ENCODE measurements at places on chromosomes 7 and 10.

DNA sequence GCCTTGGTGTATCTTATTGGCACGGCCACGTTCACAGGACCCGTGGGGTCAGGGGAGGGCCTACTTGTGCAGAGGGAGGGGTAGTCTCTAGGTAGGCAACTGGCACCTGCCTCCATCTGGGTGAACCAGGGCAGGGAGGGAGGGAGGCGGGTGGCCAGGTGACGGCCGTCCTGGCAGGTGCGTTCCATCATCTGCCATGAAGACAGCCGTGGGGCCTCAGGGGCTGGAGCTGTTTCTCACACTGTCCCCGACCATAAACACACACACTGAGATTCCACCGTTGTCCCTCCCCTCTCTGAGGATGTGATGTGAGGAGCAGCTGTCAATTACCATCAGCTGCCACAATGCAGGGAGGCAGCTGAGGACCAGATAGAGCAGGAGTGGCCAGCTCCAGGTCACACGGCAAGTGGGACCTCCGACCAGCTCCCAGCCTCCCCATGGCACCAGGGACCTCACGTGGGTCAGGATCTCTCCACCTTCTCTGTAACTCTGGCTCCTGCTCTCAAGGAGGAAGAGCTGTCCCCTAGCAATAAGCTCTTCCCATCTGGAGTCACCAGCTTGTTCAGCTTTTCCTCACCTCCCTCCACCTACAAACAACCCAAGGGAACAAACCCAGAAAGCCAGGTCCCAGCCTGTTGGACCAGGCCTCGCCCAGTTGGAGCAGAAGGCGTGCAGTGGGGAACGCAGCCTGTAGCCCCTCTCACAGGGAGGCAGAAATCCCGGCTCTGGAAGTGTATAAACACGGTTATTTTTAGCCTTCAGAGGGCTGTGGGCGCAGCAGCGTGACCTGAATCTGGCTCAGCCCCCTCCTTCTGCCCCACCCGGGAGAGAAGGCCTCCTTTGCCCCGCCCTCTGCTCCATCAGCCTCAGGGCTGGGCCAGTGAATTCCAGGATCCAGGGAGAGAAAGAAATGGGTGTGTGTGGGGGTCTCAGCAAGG is 33.1 kb downstream of the ZMIZ1 start:
- DNase-seq = no peak

DNA sequence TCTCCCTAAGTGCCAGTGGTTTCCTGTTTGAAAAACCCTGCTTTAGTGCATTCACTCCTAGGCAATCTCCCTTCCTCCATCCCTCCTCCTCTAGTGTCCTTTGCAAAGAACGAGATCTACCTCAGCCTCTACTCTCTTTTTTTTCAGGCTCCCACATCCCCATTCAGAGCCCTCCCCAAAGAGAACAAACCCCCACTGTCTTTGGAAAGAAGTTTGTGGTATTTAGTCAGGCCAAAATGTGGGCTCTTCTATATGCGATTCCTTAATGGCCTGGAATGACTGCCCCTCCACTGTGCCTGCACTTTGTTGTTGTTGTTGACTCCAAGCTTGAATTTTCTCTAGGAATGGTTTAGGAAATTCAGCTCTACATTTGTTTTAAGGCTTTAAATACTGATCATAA is 36.3 kb downstream of the PALS2 start:
- no peak for DNase-seq

DNA sequence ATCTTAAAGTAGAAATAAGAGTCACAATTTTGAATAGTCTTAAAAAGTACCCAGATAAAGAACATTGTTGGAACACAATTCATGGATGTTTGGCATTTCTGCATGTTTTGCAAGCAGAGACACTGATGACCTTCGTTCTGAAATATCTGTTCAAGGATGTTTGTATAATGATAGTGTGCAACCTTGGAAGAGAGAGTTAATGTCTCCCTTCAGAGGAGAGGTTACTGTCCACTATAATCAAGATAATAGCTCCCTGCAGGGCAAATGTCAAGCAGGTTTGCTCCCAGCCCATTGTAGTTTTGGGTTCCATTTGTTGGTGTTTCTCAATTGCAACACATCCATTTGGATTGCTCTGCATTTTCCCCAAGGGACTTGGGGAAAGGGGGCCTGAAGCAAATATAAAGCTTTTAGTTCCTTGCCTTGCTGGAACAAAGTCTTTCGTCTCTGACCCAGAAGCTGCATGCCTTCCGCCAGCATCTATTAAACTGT is 45.2 kb downstream of the COL1A2 start:
- no peak for DNase-seq

DNA sequence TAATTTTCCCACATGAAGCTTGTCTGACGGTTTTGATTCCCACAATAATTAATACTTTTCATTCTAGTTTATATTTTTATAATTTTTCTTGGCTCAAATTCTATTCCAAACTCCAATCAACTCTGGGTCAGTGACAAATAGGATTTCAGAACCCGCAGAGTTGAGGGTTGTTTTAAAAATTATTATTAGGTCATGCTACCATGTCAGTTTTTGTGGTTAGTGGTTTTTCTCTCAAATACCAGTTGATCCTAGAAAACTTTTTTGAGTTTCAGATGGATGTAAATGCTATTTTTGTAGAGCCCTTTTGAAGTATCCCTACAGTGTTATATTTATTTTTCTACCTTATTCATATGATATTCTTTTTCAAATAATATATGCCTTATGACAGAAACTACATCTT is 237.4 kb downstream of the SEMA3D start:
- DNase-seq = no peak

DNA sequence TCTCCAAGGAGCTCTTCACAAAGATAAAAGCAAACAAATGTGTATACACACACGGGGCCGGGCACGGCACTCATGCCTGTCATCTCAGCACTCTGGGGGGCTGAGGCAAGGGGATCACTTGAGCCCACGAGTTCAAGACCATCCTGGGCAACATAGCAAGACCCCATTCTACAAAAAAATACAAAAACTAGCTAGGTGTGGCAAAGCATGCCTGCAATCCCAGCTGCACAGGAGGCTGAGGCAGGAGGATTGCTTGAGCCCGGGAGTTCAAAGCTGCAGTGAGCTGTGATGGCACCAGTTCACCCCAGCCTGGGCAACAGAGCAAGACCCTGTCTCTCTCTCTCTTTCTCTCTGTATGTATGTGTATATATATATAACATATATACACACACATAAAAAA is 22.3 kb downstream of the TTYH3 start:
- DNase-seq = no peak

DNA sequence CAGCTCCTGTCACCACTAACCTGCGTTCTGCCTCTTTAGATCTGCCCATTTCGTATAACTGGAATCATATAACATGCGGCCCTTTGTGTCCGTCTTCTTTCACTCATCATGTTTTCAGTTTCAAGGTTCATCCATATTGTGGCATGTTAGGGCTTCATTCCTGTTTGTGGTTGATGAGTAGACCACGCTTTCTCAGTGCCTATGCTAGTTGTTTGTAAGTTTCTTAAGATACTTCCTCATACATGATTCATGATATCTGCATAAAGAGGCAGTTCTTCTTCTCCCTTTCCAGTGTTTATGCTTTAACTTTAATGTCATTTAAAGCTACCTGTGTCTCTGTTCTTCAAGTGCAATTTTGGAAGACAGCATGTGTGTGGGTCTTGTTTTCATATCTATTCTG is 79.5 kb upstream of the FAM20C start:
- DNase-seq = no peak

GRCh38 chr10:92834331-92834730 is 14.0 kb upstream of the EXOC6 start:
- no peak for DNase-seq

GRCh38 chr7:116100626-116101025 is 70.1 kb upstream of the TFEC start:
- no peak for DNase-seq
